ENCODE measurements at places on chromosomes 6 and 20.

GRCh38 chr6:113147544-113147943, 709.6 kb upstream of the MARCKS start:
- DNase-seq = no peak

DNA sequence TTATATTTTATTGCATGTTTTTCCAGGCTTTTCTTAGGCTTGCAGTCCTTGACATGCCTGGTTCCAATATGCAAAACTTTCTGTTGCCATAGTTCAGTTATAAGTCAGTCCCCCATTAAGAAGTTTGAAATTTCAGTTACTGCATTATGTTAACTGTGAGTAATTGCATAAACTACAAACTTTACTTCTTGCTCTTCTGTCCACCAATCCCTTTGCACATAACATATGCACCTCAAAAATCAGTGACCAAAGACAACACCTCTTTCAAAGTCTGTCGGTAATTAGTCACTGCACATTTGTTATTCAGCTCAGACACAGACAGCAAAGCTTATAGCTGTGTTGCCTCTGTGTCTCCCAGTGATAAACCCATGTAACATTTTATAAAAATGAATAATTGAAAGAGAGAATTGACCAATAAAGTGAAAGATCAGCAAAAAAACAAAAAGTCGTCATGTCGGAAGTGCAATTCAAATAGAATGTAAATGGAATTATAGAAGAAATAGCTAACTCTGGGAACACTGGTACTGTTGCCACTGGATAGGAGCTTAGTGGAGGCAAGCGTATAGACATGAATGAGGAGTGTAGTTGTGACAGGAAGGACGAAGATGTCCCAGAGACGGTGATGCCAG, 50.3 kb upstream of the BTBD3 start:
- no peak for DNase-seq

GRCh38 chr6:88238065-88238464, 71.9 kb upstream of the CNR1 start:
- peak; percentile 41 for DNase-seq

GRCh38 chr6:41696788-41697187, 38.6 kb downstream of the TFEB start:
- no peak for DNase-seq

GRCh38 chr6:14082771-14083170, 34.8 kb upstream of the CD83 start:
- no peak for DNase-seq

Data from iPS DF 6.9 (cell line).